ENCODE measurements at places on chromosomes 12 and 14. TPM values are rescaled to one million over a fixed set of nuclear protein-coding genes. Genes with fewer than 3 reads are reported as not detected.

Gene FAM181A
- total RNA-seq, result not detected

Gene PYGL
- 59.1 TPM for total RNA-seq

Gene OVCH1
- total RNA-seq, result not detected

Gene ADAMTS20
- not detected for total RNA-seq

Gene CLEC1B
- not detected for total RNA-seq

Gene ADGRD1
- 9.3 TPM for total RNA-seq

Gene DCN
- 1,618 TPM for total RNA-seq

Gene PLEKHD1
- total RNA-seq, result 1.9 TPM

Gene PPP4R4
- total RNA-seq, result 2.3 TPM

Gene PTCSC3
- total RNA-seq, result not detected

Gene IL26
- total RNA-seq, result not detected

Gene ASCL1
- total RNA-seq, result not detected

Gene SSTR1
- 1.2 TPM for total RNA-seq

Gene SERPINA9
- 1.7 TPM for total RNA-seq

Gene SMOC1
- 1.1 TPM for total RNA-seq

Gene OR4K1
- total RNA-seq, result not detected

Gene REP15
- 3.5 TPM for total RNA-seq

Gene GPR137C
- 0.96 TPM for total RNA-seq

Gene GLI1
- total RNA-seq, result 0.54 TPM

Gene AMN1
- 20.5 TPM for total RNA-seq

Gene ARMH4
- 1.8 TPM for total RNA-seq

Gene NEUROD4
- total RNA-seq, result not detected

Gene NEK9
- 62.7 TPM for total RNA-seq

Gene SMCO2
- not detected for total RNA-seq

Gene RPS29
- total RNA-seq, result 5,167 TPM

Gene ASPG
- 18.7 TPM for total RNA-seq

Gene ACOT4
- 0.53 TPM for total RNA-seq

Gene PARP11
- total RNA-seq, result 1.8 TPM

Gene TMTC1
- 14.1 TPM for total RNA-seq

Gene LMNTD1
- not detected for total RNA-seq

Gene SLC6A15
- total RNA-seq, result 4.1 TPM

Gene MLXIP
- 21.1 TPM for total RNA-seq

Gene FBLN5
- 128 TPM for total RNA-seq

Gene RNF212B
- 0.59 TPM for total RNA-seq

Gene PSMA6
- 175 TPM for total RNA-seq

Gene C1QL4
- 0.62 TPM for total RNA-seq

Gene KRT3
- total RNA-seq, result not detected

Gene EID3
- total RNA-seq, result 3.6 TPM

Gene CNTN1
- total RNA-seq, result 27.1 TPM

Gene ASB2
- total RNA-seq, result 5.4 TPM

Gene ZC2HC1C
- 8.7 TPM for total RNA-seq

Gene CLEC12A
- 0.51 TPM for total RNA-seq

Gene RHOJ
- total RNA-seq, result 0.65 TPM

Gene LTB4R2
- 150 TPM for total RNA-seq

Gene TPH2
- not detected for total RNA-seq

Gene TSHR
- 1.8 TPM for total RNA-seq

Gene COA8
- 29.9 TPM for total RNA-seq

Gene PPP1R3E
- 8.7 TPM for total RNA-seq

Gene CAPZA3
- total RNA-seq, result not detected

Gene RNASE7
- 58.3 TPM for total RNA-seq

Gene FOXA1
- total RNA-seq, result 5.9 TPM

Gene MTRFR
- total RNA-seq, result 11.2 TPM

Gene SMCO3
- total RNA-seq, result not detected

Gene BAZ1A
- total RNA-seq, result 39.7 TPM

Data from lower leg skin (tissue), 4 donors.